ENCODE measurements at places on chromosomes 7 and 10. TPM values are rescaled to one million over a fixed set of nuclear protein-coding genes. Genes with fewer than 3 reads are reported as not detected.

Gene LIPJ
- 0.09 TPM for polyA plus RNA-seq

Gene AKR1D1
- polyA plus RNA-seq, result 0.08 TPM

Gene SP8
- polyA plus RNA-seq, result not detected

Gene SGCE
- polyA plus RNA-seq, result 74.3 TPM

Gene UPK3B
- 18.0 TPM for polyA plus RNA-seq

Gene LEP
- not detected for polyA plus RNA-seq

Gene TUBB8
- polyA plus RNA-seq, result 0.81 TPM

Gene HYAL4
- 0.05 TPM for polyA plus RNA-seq

Gene CTBP2
- 85.4 TPM for polyA plus RNA-seq

Gene TFPI2
- 6.1 TPM for polyA plus RNA-seq

Gene AGAP6
- 31.5 TPM for polyA plus RNA-seq

Gene FKBP9
- polyA plus RNA-seq, result 153 TPM

Gene TUBAL3
- not detected for polyA plus RNA-seq

Gene PDE6C
- 1.5 TPM for polyA plus RNA-seq

Gene SFXN3
- 21.9 TPM for polyA plus RNA-seq

Gene TAS2R41
- not detected for polyA plus RNA-seq

Gene NEURL1
- polyA plus RNA-seq, result 2.7 TPM

Gene KCNMA1
- polyA plus RNA-seq, result 3.8 TPM

Gene TMEM229A
- polyA plus RNA-seq, result 1.0 TPM

Gene AKR1B1
- polyA plus RNA-seq, result 67.7 TPM

Gene SPAM1
- not detected for polyA plus RNA-seq

Gene NAT16
- 0.08 TPM for polyA plus RNA-seq

Gene CRYGN
- polyA plus RNA-seq, result 0.45 TPM

Gene PLPP4
- not detected for polyA plus RNA-seq

Gene HKDC1
- polyA plus RNA-seq, result 1.9 TPM

Gene IGFBP1
- 0.09 TPM for polyA plus RNA-seq

Gene CLCN1
- not detected for polyA plus RNA-seq

Gene ZSWIM8
- polyA plus RNA-seq, result 84.6 TPM

Data from right lung (tissue), 10 donors.